ENCODE measurements at places on chromosomes 6 and 20. TPM values are rescaled to one million over a fixed set of nuclear protein-coding genes. Genes with fewer than 3 reads are reported as not detected.

The RAET1G gene
- not detected for total RNA-seq

The OPRM1 gene
- total RNA-seq: not detected

The IDH3B gene
- 181 TPM for total RNA-seq

The LY6G6C gene
- total RNA-seq: not detected

The GSTA2 gene
- total RNA-seq: not detected

The C6orf132 gene
- not detected for total RNA-seq

DNA sequence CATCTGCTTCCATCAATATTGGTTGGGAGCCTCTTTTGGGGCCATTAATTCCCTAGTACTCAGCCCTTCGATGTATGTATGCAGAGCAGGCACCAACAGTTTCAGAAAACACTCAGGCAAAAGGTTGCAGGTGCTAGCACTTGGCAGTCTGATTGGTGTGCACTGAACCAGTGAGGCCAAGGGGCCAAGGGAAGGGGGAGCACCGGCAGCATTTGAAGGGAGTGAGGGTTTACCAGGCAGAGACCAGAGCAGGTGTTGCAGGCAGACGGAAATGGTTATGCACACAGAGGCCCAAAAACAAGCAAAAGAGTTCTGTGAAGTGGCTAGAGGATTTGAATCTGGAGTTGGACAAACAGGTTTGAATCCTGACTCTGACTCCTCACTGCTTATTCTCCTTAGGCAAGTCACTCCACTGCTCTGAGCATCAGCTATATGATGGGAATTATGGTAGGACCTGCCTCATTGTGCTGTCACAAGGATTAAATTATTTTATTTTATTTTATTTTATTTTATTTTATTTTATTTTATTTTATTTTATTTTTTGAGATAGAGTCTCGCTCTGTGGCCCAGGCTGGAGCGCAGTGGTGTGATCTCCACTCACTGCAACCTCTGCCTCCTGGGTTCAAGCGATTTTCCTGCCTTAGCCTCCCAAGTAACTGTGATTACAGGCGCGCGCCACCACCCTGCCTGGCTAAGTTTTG lies 58.1 kb upstream of the SHLD1 start:
- no peak overlapping the region for H3K27ac ChIP-seq
- H3K4me3 ChIP-seq: no peak overlapping the region
- no peak for DNase-seq
- H3K4me1 ChIP-seq: no peaks in the 10 kb centered on the region

GRCh38 chr20:16385462-16385861 lies 187.8 kb downstream of the KIF16B start:
- H3K27me3 ChIP-seq: no peaks in the 10 kb centered on the region
- no peaks in the 10 kb centered on the region for H3K36me3 ChIP-seq
- H3K4me3 ChIP-seq: no peak overlapping the region

GRCh38 chr6:111809264-111809663 lies 64.0 kb downstream of the FYN start:
- H3K27me3 ChIP-seq: no peaks in the 10 kb centered on the region
- H3K4me1 ChIP-seq: peaks cover 84% of the 10 kb centered on the region
- H3K27ac ChIP-seq: no peak overlapping the region
- no peak for DNase-seq
- H3K4me3 ChIP-seq: no peak overlapping the region

DNA sequence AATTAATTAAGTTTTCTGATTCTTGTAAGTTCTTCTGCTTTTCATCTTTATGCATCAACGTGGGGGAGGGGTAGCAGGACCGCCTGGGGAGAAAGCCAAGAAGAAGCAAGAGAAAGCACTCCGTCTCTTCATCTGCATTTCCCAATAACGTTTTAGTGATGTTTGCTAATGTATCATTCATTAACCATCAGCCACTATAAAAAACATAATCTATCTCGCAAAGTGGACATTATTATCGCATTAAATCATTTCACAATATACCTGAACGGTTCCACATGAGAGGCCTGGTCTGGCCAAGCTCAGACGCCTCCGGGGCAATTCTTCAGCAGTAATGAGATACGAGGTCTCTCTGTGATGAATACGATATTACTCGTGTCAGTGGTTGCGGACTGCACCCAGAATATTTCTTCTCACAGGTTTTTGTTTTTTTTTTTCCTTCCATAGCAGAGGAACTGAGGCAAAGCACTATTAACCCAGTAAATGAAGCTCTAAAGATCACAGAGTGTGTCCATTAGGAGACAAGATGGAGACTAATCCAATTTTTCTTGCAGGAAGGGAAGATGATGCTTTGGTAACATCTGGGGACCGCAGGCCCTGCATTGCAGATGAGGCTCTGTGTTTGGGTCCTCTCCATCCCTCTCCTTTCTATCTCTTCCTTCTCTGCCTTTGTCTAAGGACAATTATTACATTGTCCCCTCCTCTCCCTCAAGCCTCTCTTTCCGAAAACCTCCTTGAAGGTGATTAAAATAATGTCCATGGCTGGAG lies 156.1 kb downstream of the SLC35B3 start:
- H3K36me3 ChIP-seq: no peaks in the 10 kb centered on the region
- no peaks in the 10 kb centered on the region for H3K4me1 ChIP-seq
- no peak for DNase-seq
- no peaks in the 10 kb centered on the region for H3K27me3 ChIP-seq
- H3K27ac ChIP-seq: no peak overlapping the region

- H3K4me3 ChIP-seq: no peak overlapping the region
- H3K36me3 ChIP-seq: no peaks in the 10 kb centered on the region
- no peaks in the 10 kb centered on the region for H3K4me1 ChIP-seq
- no peak overlapping the region for H3K27ac ChIP-seq
These were observed 66.1 kb downstream of the CD24 start for GRCh38 chr6:106908386-106908840.

- no peak overlapping the region for H3K27ac ChIP-seq
- peaks cover 49% of the 10 kb centered on the region for H3K36me3 ChIP-seq
- DNase-seq: peak; percentile 72
- H3K4me1 ChIP-seq: peaks cover 14% of the 10 kb centered on the region
- H3K4me3 ChIP-seq: no peak overlapping the region
These were observed 44.9 kb upstream of the ID1 start for GRCh38 chr20:31560094-31560745.

- H3K27me3 ChIP-seq: no peaks in the 10 kb centered on the region
- H3K27ac ChIP-seq: no peak overlapping the region
- DNase-seq: no peak
- H3K4me3 ChIP-seq: no peak overlapping the region
- no peaks in the 10 kb centered on the region for H3K36me3 ChIP-seq
These were observed 131.1 kb downstream of the OLIG3 start for GRCh38 chr6:137362878-137363804.

- no peaks in the 10 kb centered on the region for H3K4me1 ChIP-seq
- H3K27me3 ChIP-seq: no peaks in the 10 kb centered on the region
- H3K36me3 ChIP-seq: no peaks in the 10 kb centered on the region
- no peak overlapping the region for H3K27ac ChIP-seq
These were observed 211.2 kb downstream of the LAMA2 start for GRCh38 chr6:129094147-129094546.

- no peak overlapping the region for H3K27ac ChIP-seq
- no peaks in the 10 kb centered on the region for H3K36me3 ChIP-seq
- no peaks in the 10 kb centered on the region for H3K4me1 ChIP-seq
- H3K27me3 ChIP-seq: no peaks in the 10 kb centered on the region
- DNase-seq: no peak
These were observed 101.0 kb downstream of the EYA2 start for GRCh38 chr20:46995561-46996142.

- H3K27ac ChIP-seq: no peak overlapping the region
- H3K27me3 ChIP-seq: peaks cover 6% of the 10 kb centered on the region
- no peak for DNase-seq
- peaks cover 20% of the 10 kb centered on the region for H3K4me1 ChIP-seq
- H3K4me3 ChIP-seq: peak overlapping the region; percentile 54
- no peaks in the 10 kb centered on the region for H3K36me3 ChIP-seq
These were observed 1.9 kb downstream of the RRBP1 start for GRCh38 chr20:17679941-17680835.

DNA sequence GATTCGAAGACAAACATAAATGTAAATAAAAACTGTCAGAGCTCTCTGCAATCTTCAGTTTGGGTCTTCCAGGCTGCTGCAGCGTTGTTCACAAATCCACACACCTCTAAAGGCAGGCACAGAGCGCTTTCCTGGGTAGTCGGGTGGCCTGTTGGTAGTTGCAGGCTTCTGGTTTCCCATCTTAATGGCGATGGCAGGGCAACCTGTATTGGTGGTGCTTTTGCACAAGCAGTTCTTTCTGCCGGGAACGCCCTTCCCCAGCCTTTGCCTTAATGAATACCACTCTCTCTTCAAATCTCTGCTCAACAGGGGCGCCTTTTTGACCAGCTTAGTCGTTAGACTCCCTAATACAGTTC lies 723 bp upstream of the IFT52 start:
- peaks cover 4% of the 10 kb centered on the region for H3K36me3 ChIP-seq
- peaks cover 15% of the 10 kb centered on the region for H3K4me1 ChIP-seq
- peak overlapping the region; percentile 69 for H3K27ac ChIP-seq
- H3K27me3 ChIP-seq: no peaks in the 10 kb centered on the region
- DNase-seq: peak; percentile 1

GRCh38 chr6:88662163-88662580 lies 301.2 kb downstream of the RNGTT start:
- peaks cover 5% of the 10 kb centered on the region for H3K36me3 ChIP-seq
- no peaks in the 10 kb centered on the region for H3K4me1 ChIP-seq
- no peak overlapping the region for H3K27ac ChIP-seq
- no peak for DNase-seq
- no peaks in the 10 kb centered on the region for H3K27me3 ChIP-seq
